ENCODE measurements at places on chromosomes 7 and 10. TPM values are rescaled to one million over a fixed set of nuclear protein-coding genes. Genes with fewer than 3 reads are reported as not detected.

TAS2R41 gene
- total RNA-seq, result not detected

SSMEM1 gene
- total RNA-seq, result not detected

RPP30 gene
- total RNA-seq, result 53.0 TPM

MBL2 gene
- not detected for total RNA-seq

KCNH2 gene
- 3.4 TPM for total RNA-seq

C7orf57 gene
- not detected for total RNA-seq

Data from endothelial cell (in vitro differentiated cells).